ENCODE measurements at places on chromosomes 11 and 22.

DNA sequence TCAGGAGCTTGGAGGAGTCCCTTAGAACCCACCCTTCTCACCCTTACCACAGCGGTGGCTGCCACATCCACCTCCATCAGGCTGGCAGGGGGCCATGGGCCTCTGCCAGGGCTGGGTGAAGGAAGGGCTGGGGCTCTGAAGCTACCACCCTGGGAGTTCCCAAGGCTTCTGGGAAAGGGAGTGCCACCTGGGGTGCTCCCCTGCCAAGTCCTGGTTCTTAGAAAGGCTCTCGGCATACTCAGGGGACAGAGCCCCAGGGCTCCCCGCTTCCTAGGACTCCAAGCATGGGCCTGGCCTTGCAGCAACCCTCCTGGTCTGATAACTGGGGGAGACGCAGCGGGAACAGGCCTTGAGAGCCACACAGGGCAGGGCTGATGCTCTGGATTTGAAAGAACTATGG, 438 bp upstream of the PLA2G3 start:
- no peak for DNase-seq

DNA sequence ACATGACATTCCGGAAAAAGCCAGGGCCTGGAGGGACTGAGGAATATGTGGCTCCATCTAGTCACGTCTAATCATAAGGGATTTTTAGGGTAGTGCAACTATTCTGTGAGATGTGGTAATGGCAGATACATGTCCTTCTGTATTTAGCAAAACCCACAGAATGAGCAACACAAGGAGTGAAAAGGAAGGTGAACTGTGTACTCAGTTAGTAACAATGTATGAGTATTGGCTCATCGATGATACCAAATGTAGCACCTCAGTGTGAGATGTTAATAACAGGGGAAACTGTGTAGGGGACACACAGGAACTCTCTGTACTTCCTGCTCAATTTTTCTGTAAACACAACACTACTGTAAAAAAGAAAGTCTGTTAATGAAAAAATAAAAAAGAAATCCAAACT, 42.0 kb upstream of the CARS1 start:
- DNase-seq, result no peak

GRCh38 chr11:1847926-1848639, 4.8 kb upstream of the LSP1 start:
- DNase-seq, result no peak

- peak; percentile 14 for DNase-seq
These were observed 46.1 kb downstream of the MYEOV start for GRCh38 chr11:69339983-69340565.

DNA sequence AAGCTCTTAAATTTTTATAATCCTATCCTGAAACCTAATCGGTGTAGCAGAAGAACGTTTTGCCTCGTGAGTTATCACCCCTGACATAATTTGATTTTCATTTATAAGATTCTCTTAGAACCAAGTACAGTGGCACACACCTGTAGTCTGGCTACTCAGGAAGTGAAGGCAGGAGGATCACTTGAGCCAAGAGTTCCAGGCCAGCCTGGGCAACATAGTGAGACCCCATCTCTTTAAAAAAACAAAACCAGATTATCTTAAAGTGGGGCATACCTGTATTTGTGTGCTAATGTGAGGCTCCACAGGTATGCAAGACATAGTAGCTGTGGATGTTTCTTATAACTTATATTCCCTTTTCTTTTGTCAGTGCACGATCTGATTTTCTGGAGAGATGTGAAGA, 19.0 kb downstream of the ZFTA start:
- DNase-seq, result no peak

DNA sequence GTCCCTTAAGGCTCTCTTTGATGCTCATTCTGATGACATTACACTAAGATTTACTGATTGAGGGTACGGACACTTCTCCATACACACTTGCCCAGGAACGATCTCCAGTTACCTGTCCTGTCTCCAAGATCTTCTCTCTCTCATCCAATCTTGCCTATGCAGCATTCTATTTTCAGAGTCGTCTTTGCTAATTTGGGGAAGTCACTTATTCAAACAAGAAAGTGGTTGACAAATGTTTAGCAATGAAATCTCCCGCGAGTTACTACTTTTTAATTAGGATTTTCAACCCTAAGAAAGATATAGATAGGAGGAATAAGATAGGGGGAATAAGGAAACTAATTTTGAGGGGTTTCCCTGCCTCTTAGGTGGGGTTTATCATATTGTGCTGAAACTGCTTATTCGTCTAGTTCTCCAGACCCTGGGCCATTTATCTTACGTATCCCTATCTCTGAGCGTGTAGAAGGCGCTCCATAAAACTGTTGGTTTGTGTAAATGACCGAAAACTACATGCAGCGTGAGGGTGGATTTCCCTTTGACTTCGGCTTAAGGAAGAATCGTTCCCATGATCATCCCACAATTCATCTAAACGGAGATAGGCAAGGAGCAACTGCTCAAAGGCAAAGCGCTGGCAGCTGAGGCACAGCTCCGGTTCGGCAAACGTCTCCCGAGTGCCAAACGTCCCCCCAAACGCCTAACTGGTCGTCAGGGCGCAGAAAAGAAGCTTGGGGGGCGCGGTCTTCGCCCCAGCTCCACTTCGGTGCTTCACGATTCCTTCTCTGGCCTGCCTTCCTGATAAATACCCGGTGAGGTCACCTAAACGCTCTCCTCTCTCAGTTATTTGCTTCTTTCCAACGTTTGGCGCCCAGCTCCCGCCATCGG, 804 bp downstream of the APIP start:
- no peak for DNase-seq

- no peak for DNase-seq
These were observed 1.1 kb downstream of the SLC3A2 start for GRCh38 chr11:62881579-62882430.

DNA sequence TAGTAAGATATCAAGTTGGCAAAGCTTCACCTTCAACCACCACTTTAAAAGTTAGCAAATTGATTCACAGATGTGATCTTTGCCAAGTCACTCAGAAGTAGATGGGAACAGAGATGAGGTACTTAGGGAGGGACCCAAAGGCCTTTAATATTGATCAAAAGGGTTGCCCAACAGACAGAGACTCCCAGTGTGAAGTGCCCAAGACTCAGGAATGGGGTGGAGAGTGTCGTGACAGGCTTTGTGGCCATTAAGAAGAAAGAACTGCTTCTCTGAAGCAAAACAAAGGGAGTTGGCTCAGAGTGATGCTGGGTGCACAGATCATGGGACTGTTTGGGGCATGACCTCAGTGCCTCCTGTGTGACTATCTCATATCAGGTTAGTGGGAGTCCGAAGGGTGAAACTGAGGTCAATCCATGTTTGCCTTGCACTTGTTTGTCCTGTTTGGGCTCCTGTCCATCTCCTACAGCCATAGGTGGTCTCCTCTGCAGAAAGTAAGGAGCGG, 132.3 kb downstream of the APIP start:
- no peak for DNase-seq

DNA sequence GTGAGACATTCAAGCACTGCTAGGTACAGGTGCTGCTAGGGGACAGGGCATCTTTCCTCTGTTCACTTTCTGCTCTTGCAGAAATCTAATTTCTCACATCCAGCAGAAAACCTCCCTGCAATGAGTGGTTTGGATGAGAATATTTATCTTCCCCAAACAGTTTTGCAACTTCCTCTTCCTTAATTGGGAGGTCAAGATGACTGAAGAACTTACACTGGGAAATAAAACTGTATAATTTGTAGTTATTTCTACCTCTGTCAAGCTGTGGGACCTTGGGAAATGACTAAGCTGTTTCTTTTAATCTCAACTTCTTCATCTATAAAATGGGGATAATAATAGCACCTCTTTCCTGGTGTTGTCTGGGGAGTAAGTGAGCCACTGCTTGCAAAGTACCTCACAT, 69.8 kb downstream of the PRR5L start:
- no peak for DNase-seq

DNA sequence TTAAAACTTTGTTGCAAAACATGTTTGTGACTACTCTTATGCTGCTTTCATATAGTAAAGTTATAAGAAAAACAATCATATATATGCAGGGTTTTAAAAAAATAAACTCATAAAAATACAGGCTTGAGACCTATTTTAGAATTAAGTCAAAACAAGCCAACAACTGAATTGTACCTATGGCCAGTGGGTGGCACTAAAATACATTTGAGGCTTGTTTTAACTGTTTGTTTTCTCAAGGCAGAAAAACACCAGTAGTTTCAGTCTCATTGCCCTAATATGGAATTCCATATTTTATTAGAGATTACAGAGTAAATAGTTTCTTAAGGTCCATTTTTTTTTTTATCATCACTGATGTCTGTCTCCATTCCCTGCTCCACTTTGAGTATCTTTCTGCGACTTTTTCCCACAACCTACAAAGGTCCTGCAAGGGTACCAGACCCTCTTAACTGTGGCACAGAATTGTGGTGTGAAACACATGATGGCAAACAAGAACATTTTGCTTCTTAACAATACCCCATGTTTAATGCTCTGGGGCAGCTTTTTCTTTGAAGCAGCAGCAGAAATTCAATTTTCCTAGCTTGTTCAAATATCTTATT, 8.5 kb upstream of the CCDC89 start:
- DNase-seq, result no peak

DNA sequence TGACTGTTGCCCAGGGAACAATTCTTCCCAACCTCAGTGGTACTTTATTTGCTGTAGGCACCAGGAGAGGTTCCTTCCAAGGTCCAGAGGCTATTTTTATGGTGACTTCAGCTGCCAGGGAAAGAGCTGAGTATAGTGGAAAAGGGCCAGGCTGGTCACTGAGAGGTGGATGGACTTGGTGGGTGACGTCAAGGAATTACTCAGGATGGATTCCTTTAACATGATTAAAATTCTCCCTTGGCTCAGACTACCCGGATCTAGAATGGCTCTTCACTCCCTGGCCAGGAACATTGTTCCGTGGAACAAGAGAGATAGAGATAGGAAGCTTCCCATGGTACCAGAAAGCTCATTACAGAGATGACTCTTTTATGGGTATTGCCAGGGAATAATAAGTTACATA, 8.7 kb upstream of the CALCA start:
- no peak for DNase-seq

- peak; percentile 62 for DNase-seq
These were observed 644 bp downstream of the SPTY2D1 start for GRCh38 chr11:18633256-18634139.

- DNase-seq, result peak; percentile 60
These were observed 861.6 kb downstream of the METTL15 start for GRCh38 chr11:28969832-28970231.

GRCh38 chr22:38016182-38017151, 32.1 kb upstream of the SOX10 start:
- DNase-seq, result peak; percentile 70

DNA sequence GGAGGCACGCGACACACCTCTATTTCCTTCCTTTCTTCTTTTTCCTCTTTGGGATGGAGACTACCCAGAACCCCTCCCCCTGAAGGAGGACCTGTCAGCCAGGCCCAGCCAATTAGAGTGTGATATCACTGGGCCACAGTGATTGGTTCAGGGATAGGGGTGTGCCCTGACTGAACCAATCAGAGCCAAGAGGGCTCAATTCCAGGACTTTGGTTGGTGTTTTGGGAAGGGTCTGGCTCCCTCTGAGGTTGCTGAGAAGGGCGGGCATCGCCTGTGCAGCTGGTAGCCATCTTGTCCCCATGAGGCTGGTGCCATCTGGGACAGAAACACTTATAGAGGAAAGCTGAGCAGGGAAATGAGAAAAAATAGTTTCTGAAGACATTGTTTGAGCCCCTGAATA, 71.4 kb downstream of the CHST1 start:
- peak; percentile 58 for DNase-seq

- no peak for DNase-seq
These were observed 122.2 kb upstream of the SYN3 start for GRCh38 chr22:33180356-33180755.

DNA sequence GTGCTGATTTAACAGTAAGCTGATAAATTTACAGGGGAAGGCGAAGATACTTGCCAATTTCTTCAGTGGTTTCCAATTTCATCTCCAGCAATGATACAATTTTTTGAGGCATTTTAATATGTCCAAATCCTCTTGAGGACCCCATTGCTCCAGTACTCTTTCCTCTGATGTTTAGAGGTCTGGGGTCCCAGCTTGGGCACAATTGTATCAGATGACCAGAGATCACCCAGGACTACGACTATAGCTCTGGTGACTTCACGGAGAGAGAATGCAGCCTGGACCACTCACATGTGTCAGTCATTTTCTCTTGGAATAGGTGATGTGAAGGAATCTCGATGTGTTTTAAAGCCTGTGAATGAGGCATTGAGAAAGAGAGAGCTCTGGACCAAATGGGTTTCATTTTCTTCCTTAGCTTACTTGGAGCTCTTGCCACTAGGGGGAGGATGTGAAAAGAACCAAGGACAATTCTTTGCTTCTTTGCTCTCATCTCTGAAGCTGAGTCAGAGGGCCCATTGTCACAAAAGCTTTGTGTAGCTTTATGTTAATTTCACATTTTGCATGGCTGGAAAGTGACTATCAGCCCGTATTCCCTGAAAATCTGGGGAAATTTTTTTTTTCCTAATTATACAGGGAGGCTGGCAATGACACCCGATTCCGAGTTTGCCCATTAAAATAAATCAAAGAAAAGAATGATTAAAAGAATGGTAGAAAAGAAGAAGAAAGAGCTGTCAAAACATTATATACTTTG, 6.7 kb upstream of the CCDC90B start:
- DNase-seq, result peak; percentile 72

GRCh38 chr11:104148706-104149105, 15.2 kb downstream of the PDGFD start:
- DNase-seq, result no peak
